M059J (cell line): ENCODE measurements at places on chromosomes 5 and 9. TPM values are rescaled to one million over a fixed set of nuclear protein-coding genes. Genes with fewer than 3 reads are reported as not detected.
A peak's percentile ranks its signal among the peaks of the same experiment; 100 is the strongest.

DNA sequence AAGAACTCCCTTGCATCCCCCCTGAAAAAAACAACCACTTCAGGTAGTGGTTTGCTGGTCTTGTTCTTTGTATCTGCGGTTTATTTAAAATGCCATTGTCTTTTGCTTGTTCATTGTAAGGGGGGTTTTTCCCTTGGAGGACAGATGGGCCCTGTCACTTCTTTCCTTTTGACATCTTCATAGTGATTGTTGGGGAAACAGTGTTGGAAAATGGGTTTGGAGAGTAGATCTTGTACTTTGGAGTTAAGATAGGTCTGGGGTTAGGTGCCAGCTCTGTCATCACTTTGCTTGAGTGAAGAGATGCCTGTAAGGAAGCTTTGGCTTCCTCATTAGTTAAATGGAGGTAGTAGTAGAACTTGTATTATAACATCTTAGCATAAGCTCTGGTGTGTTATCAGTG, 112.4 kb downstream of the KDM4C start:
- no peak for DNase-seq

GRCh38 chr5:36417668-36418067, 116.0 kb upstream of the RANBP3L start:
- DNase-seq = no peak

- peak; percentile 91 for DNase-seq
Measured at GRCh38 chr9:136219276-136219675, 14.3 kb upstream of the LHX3 start.

- DNase-seq = no peak
Measured at GRCh38 chr9:34562135-34562745, 27.3 kb downstream of the CNTFR start.

DNA sequence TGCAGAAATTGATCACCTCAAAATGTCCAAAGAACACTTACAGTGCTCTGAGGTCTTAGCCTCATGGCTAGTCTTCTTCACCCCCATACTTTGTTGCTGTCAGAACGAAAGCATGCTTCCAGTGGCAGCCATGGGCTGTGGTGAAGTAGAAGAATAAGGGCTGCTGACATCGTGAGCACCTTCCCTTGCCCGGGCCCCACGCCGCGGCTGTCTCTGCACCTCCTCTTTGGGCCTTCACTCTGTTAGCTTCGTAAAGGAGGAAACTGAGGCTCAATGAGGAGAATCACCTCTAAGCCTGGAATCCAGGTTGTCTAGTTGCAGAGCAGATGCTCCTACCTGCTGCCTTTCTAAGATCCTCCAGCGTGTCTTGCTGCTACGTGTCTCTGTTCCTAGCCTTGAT, 139.5 kb upstream of the SLC28A3 start:
- DNase-seq = no peak

DNA sequence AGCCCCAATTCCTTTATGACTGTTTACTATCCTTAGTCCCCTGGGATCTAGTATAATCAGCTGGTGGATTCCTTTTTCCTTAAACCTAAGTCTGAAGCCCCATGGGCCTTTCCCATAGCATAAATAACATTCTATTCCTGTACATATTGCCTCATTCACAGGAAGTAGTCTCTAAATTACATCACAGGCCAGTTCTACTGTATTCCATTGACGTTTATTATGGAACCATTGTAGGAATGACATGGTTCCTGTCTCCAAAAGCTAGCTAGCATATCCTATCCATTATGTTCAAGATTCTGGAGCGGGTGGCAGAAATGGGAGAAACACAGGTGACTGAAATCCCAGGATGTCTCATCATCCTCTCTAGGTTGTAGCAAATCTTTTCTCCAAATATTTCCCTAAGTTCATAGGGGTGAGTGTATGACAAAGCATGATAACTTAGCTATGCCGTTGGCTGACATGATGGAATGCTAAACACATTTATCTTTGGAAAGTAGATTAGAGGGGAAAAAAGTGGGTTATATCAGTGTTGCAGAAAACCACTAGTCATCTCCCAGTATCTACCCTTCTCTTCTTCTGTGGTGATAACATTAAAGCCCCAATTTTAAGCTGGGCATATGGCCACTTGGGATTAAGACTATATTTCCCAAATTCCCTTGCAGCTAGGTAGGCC, 140.1 kb downstream of the FGF1 start:
- DNase-seq = no peak

Gene AMACR
- 13.9 and 23.6 TPM in 2 replicates for total RNA-seq
